ENCODE measurements at places on chromosomes 11 and 22. TPM values are rescaled to one million over a fixed set of nuclear protein-coding genes. Genes with fewer than 3 reads are reported as not detected.

Gene TUB
- 0.43 TPM for total RNA-seq

Gene OR52N4
- 0.38 TPM for total RNA-seq

Gene CBLIF
- not detected for total RNA-seq

Gene THY1
- 1.8 TPM for total RNA-seq

Gene RASL10A
- 0.64 TPM for total RNA-seq

DNA sequence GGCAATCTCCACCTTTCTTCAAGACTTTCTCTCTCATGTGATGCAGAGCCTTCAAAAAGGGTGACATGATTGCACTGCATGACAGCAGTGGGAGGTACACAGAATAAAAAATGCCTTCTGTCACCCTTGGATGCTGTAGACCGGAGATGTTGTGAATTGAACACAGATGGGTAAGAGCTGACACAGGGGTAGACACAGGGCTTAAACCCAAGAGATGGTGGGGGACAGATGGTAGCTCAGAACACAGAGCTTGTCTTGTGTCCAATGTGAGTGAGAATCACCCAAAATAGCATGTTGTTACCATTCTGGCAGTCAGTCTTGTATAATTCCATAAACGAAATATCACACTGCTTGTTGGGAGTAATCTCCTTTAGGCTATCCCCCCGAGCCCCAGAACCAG, 69.9 kb downstream of the JRKL start:
- H3K36me3 ChIP-seq: no peaks in the 10 kb centered on the region
- H3K4me3 ChIP-seq: no peak overlapping the region
- peaks cover 17% of the 10 kb centered on the region for H3K27me3 ChIP-seq
- H3K4me1 ChIP-seq: no peaks in the 10 kb centered on the region

DNA sequence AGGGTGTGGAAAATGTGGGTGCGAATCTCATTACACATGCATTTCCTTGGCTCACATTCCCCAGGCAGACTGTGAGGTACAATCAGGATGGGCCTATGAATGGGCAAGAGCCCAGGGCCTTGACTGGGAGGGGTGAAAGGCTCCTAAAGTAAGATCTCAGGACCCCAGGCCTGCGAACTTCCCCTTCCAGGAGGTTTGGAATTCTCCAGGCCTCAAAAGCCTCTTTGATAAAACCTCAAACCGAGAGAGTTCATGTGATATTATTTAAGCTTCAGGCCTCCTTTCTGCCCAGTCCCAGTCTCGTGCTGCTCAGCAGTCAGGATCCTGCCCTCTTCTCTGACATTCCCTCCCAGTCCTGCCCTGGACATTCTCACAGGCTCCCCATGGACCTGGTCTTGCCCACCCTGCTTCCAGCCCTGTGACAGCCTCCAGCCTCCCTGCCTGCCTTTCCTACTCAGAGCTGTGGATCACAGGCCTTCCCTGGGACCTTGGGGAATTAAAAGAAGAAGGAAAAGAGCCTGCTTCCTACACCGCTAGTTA, 37.3 kb upstream of the TEAD1 start:
- no peak overlapping the region for H3K27ac ChIP-seq
- no peaks in the 10 kb centered on the region for H3K27me3 ChIP-seq
- no peaks in the 10 kb centered on the region for H3K4me1 ChIP-seq
- DNase-seq: no peak
- H3K36me3 ChIP-seq: no peaks in the 10 kb centered on the region

DNA sequence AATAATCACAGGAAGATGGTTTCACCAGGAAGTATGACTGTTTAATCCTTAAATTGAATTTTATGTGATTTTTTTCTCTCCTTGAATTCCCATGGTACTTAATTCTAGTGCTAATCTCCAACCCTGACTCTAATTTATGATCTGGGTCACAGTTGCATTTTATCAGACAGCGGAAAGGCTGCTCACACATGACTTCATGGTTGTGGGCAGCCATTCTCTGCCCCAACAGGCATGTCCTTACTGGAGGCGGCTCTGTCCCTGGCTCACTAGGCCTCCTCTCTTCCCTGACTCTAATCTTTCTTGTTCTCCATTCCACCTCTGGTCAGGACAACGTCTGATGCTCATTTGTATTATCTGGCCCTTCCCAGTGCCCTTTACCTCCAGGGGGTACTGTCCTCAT, 184.4 kb downstream of the CHST1 start:
- no peak for DNase-seq
- H3K27ac ChIP-seq: no peak overlapping the region
- no peaks in the 10 kb centered on the region for H3K36me3 ChIP-seq

- no peaks in the 10 kb centered on the region for H3K27me3 ChIP-seq
- H3K4me1 ChIP-seq: peaks cover 6% of the 10 kb centered on the region
- H3K27ac ChIP-seq: no peak overlapping the region
- no peak for DNase-seq
- no peaks in the 10 kb centered on the region for H3K36me3 ChIP-seq
- no peak overlapping the region for H3K4me3 ChIP-seq
These were observed 76.0 kb downstream of the EIF3M start for GRCh38 chr11:32659672-32660071.

- H3K4me3 ChIP-seq: no peak overlapping the region
- H3K36me3 ChIP-seq: no peaks in the 10 kb centered on the region
- no peaks in the 10 kb centered on the region for H3K27me3 ChIP-seq
- no peak overlapping the region for H3K27ac ChIP-seq
These were observed 293.9 kb downstream of the GUCY1A2 start for GRCh38 chr11:106724293-106724892.

GRCh38 chr11:94876222-94876621, 97.1 kb downstream of the CWC15 start:
- peak overlapping the region; percentile 51 for H3K4me3 ChIP-seq
- DNase-seq: no peak
- peaks cover 22% of the 10 kb centered on the region for H3K4me1 ChIP-seq
- H3K36me3 ChIP-seq: no peaks in the 10 kb centered on the region

GRCh38 chr22:31230871-31231621, 18.9 kb downstream of the LIMK2 start:
- H3K4me3 ChIP-seq: peak overlapping the region; percentile 59
- peaks cover 44% of the 10 kb centered on the region for H3K4me1 ChIP-seq
- no peaks in the 10 kb centered on the region for H3K27me3 ChIP-seq
- DNase-seq: peak; percentile 87

- no peak overlapping the region for H3K4me3 ChIP-seq
- no peaks in the 10 kb centered on the region for H3K27me3 ChIP-seq
- H3K27ac ChIP-seq: no peak overlapping the region
- no peak for DNase-seq
These were observed 324.1 kb downstream of the C11orf87 start for GRCh38 chr11:109745996-109746625.

DNA sequence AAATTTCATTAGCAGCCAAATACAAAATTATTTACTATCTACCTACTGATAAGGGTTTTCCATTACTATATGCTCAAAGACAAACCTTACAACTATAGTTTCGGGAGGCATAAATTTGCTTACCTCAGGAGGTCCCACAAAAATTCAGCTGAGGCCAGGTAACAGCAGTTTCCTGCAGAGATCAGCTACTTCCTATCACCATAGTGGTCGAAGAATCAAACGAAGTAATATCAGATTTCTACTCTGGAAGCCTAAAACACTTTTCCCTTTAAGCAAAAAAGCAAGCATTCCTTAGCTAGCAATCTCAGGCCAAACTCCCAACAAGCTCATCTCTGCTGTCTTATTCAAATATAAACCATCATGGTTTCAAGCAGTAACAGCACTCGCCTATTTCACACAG, 3.1 kb downstream of the NAP1L4 start:
- peak overlapping the region; percentile 90 for H3K4me3 ChIP-seq
- DNase-seq: no peak
- H3K4me1 ChIP-seq: peaks cover 42% of the 10 kb centered on the region
- H3K36me3 ChIP-seq: peaks cover 41% of the 10 kb centered on the region

GRCh38 chr11:12223771-12224536, 113.6 kb downstream of the MICAL2 start:
- no peaks in the 10 kb centered on the region for H3K27me3 ChIP-seq
- H3K4me3 ChIP-seq: peak overlapping the region; percentile 76
- H3K27ac ChIP-seq: peak overlapping the region; percentile 92
- H3K4me1 ChIP-seq: peaks cover 51% of the 10 kb centered on the region
- H3K36me3 ChIP-seq: peaks cover 89% of the 10 kb centered on the region
- peak; percentile 63 for DNase-seq

DNA sequence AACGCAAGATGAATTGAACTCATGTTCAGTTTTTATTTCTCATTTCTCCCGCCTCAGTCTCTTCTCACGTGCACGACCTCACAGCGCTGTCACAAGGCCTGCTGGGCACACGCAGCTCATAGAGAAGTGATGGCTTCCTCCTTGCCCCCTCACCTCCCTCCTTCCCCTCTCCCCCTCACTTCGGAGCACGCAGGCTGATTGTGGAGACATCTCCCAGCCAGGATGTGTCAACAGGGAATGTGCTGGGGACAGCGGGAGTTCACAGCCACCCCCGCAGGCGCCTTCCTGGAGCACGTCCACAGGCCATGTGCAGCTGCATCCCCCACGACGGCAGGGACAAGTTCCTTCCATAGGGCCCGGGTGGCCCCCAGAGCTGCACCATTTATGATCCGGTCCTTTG, 29.1 kb upstream of the KRTAP5-6 start:
- DNase-seq: no peak
- H3K4me1 ChIP-seq: no peaks in the 10 kb centered on the region
- H3K27ac ChIP-seq: no peak overlapping the region
- no peaks in the 10 kb centered on the region for H3K36me3 ChIP-seq

DNA sequence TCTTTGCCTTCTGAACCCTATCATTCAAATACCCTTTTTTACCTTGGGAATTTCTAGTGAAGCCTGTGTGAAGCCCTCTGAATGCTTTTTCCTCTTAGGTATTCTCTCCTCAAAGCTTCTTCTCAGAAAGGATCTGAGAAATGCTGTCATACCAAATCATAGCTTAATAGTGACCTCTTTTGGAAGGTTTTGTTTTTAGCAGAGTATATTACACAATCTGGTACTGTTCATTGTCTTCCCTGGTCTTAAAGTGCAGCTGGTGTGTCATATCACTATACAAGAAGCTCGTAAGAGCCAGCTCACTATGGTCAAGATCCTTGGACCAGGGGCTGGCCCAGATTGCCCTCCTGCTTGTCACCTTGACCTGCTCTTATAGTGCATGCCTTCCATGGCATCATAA, 204.4 kb upstream of the ANO5 start:
- no peaks in the 10 kb centered on the region for H3K27me3 ChIP-seq
- no peak for DNase-seq
- H3K27ac ChIP-seq: no peak overlapping the region
- H3K4me3 ChIP-seq: no peak overlapping the region
- no peaks in the 10 kb centered on the region for H3K36me3 ChIP-seq
- H3K4me1 ChIP-seq: no peaks in the 10 kb centered on the region

DNA sequence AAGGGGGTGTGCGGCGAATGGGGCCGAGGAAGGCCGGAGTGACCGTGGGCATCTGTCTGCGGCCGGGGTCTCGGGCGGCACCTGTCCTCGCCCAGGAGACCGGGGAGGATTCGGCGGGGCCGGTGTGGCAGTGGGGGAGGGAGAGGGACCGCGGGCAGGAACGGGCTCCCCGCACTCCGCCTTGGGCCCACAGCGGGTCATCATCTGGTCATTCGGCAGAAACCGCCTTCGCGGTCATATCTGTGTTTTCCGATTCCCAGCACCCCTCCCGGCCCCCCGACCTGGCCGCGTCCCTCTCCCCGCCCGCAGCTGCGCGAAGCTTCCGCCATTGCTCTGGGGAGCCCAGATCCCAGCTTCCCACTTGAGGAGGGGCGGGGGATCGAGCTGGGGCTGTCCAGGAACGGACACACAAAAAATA, 824 bp upstream of the CBX6 start:
- H3K27ac ChIP-seq: peak overlapping the region; percentile 87
- H3K27me3 ChIP-seq: peaks cover 9% of the 10 kb centered on the region
- H3K36me3 ChIP-seq: peaks cover 35% of the 10 kb centered on the region
- peaks cover 53% of the 10 kb centered on the region for H3K4me1 ChIP-seq

DNA sequence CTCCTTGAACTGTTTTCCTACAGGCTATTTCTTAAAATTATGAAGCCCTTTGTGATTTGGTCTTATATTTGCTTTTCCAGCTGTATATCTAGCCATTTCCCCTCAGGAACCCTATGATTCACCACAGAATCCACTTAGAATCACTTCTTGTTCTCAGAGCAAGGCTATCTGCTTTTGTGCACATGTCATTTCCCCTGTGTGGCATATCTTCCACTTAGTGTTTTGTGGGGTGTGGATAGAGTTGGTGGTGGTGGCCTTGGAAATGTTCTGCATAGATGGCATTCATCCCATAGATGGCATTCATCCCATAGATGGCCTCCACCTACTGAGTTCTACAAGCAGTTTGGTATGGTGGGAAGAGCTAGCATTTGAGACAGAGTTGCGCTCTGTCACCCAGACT, 44.7 kb downstream of the SWAP70 start:
- peaks cover under 1% of the 10 kb centered on the region for H3K4me1 ChIP-seq
- peaks cover 13% of the 10 kb centered on the region for H3K27me3 ChIP-seq
- H3K4me3 ChIP-seq: no peak overlapping the region
- no peak overlapping the region for H3K27ac ChIP-seq

DNA sequence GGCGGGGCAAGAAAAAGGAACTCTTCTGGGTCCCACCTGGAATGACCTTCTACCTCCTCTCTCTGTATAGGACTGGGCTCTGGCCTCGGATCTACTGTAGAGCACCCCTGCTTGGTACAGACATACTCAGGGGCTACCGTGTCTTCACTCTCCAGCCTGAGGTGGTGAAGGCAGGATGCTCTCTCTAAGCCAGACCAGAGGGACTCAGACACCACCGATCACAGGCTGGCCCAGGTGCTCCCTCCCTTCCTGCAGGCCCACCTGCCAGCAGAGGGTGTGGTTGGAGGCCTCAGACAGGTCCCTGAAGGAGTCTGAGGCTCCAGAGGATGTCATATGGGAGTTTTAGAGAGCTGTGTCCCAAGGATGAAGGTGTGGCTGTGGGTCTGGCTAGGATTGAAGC, 4.1 kb downstream of the NHERF4 start:
- no peaks in the 10 kb centered on the region for H3K4me1 ChIP-seq
- no peak for DNase-seq
- no peaks in the 10 kb centered on the region for H3K27me3 ChIP-seq
- no peaks in the 10 kb centered on the region for H3K36me3 ChIP-seq

DNA sequence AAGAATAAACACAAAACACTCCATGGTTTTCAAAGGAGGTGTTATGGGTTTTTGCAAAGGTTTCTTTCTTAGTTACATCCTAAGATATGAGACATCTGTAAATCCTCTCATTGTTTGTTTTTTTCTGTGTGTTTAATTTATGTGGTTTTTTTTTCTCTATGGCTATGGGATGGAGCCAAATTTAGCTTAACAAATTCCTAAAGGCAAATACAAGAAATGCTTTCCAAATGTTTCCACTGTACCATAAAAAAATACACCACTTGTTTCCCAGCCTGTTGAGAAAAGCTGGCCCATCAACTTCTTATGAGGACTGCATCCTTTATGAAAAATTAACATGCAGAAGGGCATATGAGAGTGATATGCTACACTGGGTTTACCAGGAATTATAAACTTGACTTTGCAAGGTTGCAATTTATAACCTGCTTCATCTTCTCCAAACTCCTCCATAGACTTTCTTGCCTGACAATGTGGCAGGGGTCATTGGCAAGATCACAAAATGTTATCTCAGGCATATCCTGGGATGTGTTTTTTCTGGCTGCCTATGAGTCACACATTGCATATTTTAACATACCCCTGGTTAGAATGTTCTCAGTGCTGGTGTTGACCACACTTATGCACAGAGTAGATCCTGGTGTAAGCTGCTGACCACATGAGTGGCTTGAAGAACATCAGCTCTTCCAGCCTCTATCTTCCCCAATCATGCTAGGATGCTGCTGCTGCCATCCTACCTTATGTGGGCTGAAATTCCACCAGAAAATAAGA, 137.6 kb upstream of the TTC12 start:
- H3K4me1 ChIP-seq: no peaks in the 10 kb centered on the region
- DNase-seq: no peak
- H3K27me3 ChIP-seq: peaks cover 7% of the 10 kb centered on the region
- H3K27ac ChIP-seq: no peak overlapping the region
- no peaks in the 10 kb centered on the region for H3K36me3 ChIP-seq
- no peak overlapping the region for H3K4me3 ChIP-seq
